ENCODE measurements at places on chromosomes 5 and 9. TPM values are rescaled to one million over a fixed set of nuclear protein-coding genes. Genes with fewer than 3 reads are reported as not detected.

The DCTN3 gene
- total RNA-seq = 87.5 TPM

The LHX3 gene
- total RNA-seq = not detected

The ARAP3 gene
- total RNA-seq = 11.8 TPM

The NTRK2 gene
- 59.9 TPM for total RNA-seq

The AFAP1L1 gene
- total RNA-seq = 93.0 TPM

The LCN15 gene
- not detected for total RNA-seq

The KCNIP1 gene
- not detected for total RNA-seq

The HAVCR1 gene
- not detected for total RNA-seq

The GKAP1 gene
- total RNA-seq = 5.7 TPM

The SLC34A3 gene
- total RNA-seq = not detected

The PRUNE2 gene
- 50.4 TPM for total RNA-seq

The LVRN gene
- 12.9 TPM for total RNA-seq

The FBN2 gene
- 6.3 TPM for total RNA-seq

The CXCL14 gene
- 87.5 TPM for total RNA-seq

The DPM2 gene
- total RNA-seq = 9.0 TPM

The SERINC5 gene
- total RNA-seq = 35.8 TPM

DNA sequence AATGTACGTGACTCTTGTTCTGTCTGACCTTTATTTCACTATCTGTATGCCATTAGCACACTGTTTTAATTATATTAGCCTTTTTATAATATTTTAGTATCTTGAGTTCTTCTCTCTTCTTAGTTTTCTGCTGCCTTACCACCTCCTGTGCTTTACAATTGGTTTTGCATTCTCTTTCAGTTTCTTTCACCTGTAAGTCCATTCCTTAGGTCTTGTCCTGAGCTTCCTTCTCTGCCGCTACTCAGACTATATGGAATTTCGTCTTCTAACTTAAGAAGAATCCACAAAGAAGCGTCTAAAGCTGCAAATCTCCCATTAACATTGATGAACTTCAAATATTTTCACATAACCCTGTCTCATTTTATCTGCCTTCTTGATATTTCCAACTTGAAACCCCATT lies 642.9 kb downstream of the MAT2B start:
- no peak for DNase-seq

DNA sequence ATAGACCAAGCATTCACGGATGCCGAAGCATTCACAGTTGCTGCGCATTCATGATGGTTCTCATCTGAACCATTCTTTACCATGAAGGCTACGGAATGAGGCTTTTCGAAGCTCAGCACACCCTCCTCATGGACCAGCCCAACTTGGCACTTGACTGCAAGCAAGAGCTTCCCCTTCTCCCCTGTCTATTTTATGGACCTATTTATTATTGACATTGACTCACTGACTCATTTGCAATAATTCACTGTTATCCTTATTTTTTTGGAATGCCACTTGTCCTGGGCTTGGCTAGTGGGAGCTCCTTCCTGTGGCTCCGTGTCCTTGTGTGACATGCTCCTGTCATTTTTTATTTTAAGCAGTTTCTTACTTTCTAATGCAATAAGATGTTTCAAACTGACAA lies 51.5 kb upstream of the ICE1 start:
- DNase-seq = no peak

DNA sequence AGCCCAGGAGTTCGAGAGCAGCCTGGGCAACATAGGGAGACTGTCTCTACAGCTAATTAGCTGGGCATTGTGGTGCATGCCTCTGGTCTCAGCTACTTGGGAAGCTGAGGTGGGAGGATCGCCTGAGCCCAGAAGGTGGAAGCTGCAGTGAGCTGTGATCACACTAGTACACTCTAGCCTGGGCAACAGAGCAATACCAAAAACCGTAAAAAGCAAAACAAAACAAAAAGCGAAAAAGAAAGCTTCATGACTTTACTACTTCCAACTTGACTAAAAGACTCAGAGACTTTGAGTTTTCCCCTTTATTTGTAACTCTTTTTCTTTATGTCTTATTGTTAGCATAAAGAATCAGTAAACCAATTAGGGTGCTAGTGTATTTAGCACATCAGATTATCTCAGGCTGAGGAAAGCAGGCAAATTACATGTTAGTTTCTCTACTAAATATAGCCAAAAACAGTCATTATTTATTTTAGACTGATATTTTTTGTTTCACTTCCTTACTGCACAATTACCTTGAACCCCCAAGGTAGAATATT lies 5.4 kb downstream of the RAD17 start:
- DNase-seq = no peak

GRCh38 chr9:104784098-104784497 lies 20.2 kb downstream of the NIPSNAP3B start:
- no peak for DNase-seq

DNA sequence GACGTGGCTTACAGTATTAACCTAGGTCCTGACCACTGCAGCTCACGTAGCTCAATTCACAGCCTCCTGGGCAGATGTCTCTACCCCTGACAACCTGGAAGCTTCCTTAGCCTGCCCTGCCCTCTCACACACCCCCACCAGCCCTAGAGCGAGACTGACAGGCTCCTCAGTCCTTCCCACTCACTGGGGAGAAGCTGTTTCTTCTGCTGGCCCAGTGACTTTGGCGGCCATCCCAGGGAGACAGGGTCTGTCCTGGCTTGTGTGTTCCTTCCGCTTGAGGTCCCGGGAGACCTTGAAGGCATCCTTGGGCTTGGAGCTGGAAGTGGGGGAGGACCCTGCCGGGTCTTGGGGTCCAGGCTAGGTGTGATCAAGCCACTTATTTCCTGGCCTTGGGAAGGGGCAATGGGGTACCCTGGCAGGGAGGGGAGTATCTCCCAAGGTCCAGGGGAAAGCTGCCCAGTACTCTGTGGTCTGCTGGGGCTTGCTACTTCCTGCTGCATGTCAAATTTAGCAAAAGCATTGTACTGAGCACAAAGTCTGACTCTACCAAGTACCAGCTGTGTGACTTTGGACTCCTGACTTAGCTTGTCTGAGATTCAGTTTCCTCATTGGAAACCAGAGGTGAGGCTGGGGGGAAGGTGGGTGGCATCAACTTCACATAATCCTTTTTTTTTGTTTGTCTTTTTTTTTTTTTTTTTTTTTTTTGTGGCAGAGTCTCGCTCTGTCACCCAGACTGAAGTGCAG lies 1.9 kb downstream of the MIGA2 start:
- DNase-seq = no peak

GRCh38 chr9:100597236-100597635 lies 19.4 kb downstream of the CAVIN4 start:
- no peak for DNase-seq

- DNase-seq = no peak
Observed at GRCh38 chr9:118108971-118109370, 404.8 kb downstream of the TLR4 start.

GRCh38 chr9:86041311-86041741 lies 58.0 kb downstream of the GOLM1 start:
- DNase-seq = no peak

DNA sequence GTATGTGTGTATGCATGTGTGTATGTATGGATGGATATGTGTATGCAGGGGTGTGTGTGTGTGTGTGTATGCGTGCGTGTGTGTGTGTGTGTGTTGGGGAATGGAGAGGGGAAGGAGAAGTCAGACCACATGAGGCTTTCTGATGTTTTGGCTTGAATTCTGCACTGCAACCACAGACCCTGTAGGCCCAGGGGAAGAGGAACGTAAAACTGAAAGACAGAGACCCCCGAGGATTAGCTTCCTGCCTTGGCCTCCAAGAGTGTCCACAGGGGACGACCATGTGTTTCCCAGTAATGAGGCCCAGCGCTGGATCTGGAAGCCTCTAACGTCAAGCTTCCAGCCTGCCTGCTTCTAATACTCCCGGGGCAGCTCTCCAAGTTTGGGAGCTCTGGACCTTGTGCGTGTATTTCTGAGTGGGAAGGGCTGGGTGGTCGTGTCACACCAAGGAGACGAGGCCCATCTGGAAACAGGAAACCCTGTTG lies 5.8 kb downstream of the DCANP1 start:
- DNase-seq = no peak

- no peak for DNase-seq
Observed at GRCh38 chr5:1172007-1172581, 29.3 kb upstream of the SLC6A19 start.

DNA sequence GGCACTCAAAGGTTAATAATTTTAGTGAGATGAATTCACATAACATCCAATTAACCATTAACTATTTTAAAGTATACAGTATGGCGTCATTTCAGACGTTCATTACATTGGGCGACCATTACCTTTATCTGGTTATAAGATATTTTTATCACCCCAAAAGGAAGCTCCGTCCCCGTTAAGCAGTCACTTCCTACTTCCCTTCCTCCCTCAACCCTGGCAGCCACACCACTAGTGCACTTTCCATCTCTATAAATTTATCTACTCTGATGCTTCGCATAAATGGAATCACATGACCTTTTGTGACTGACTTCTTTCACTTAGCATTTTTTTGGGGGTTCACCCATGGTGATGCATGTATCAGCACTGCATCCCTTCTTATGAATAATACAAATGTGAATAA lies 168.3 kb upstream of the PUM3 start:
- no peak for DNase-seq

GRCh38 chr5:52015760-52016159 lies 632.5 kb downstream of the ISL1 start:
- no peak for DNase-seq

- DNase-seq = no peak
Observed at GRCh38 chr5:128092144-128092543, 8.6 kb downstream of the SLC12A2 start.

DNA sequence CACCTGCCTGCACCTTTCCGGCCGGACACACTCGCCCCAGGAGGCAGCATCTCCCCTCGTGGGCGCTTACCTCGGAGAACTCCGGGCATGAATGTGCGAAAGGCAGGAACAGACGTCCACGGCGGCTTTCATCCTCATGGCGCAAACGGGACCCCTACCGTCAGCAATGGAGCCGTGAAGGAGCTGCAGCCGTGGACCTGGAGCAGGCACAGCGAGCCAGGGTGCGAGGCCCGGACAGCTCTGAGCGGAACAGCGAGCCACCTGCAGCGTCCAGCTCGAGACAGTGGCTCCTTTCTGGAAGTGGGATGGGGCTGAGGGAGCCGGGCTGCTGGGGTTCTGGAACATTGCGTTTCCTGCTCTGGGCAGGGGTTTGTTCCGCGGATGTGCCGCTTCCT lies 7.8 kb upstream of the SLC6A19 start:
- DNase-seq = no peak

GRCh38 chr9:124757616-124758015 lies 13.5 kb downstream of the NR6A1 start:
- no peak for DNase-seq

GRCh38 chr5:36885149-36885548 lies 8.6 kb downstream of the NIPBL start:
- DNase-seq = no peak

- DNase-seq = no peak
Observed at GRCh38 chr5:3056866-3057265, 305.4 kb upstream of the IRX2 start.

- no peak for DNase-seq
Observed at GRCh38 chr5:73119451-73120157, 771 bp upstream of the TMEM171 start.

- DNase-seq = no peak
Observed at GRCh38 chr5:158388021-158388420, 529.1 kb upstream of the CLINT1 start.

GRCh38 chr9:107070586-107070985 lies 207.6 kb downstream of the ZNF462 start:
- DNase-seq = no peak

- no peak for DNase-seq
Observed at GRCh38 chr9:7560669-7561305, 238.8 kb downstream of the DMAC1 start.

DNA sequence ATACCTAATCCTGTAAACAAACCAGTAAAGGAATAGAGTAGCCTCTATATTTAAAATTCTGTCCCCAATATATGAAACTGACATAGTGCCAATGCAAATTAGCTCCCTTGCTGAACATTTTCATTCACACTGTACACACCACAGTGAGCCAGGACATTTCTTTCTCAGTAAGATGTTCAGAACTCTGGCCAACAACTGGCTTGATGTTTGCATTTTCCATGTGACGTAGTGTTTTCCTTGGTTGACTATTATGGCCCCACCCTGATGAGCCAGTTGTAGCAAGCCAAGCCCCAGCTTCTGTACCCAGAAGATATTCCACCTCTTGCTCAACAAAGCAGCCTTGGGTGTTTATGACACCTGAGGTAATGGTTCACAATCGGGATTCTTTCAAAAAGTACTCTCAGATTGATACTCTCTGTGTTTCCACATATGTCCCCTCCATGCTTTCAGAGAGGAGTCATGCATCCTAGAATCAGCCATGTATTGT lies 17.7 kb upstream of the ANXA1 start:
- no peak for DNase-seq

- DNase-seq = no peak
Observed at GRCh38 chr5:147474140-147474539, 35.7 kb downstream of the DPYSL3 start.

Data from tibial nerve (tissue), 4 donors.